ENCODE measurements at places on chromosomes 7 and 10. TPM values are rescaled to one million over a fixed set of nuclear protein-coding genes. Genes with fewer than 3 reads are reported as not detected.

DNA sequence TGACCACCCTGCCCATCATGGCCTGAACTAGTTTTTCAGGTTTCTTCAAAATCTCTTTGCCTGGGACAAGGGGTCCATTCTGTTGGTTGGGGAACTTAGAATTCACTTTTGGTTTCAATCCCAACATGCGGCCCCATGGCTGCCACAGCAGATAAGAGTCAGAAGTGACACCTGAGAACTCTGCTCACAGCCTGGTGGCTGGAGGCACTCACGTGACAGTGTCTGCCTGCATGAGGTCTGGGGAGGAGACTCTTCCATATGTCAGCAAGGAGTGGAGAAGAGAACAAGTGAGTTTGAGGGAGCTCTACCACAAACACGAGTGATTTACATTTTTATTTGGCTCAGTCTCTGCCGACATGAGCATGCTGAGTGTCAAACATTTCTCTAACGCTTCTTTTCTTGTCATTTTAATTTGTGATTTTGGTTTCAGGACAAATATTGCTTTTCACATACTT is 370.4 kb downstream of the TNS3 start:
- DNase-seq: no peak

DNA sequence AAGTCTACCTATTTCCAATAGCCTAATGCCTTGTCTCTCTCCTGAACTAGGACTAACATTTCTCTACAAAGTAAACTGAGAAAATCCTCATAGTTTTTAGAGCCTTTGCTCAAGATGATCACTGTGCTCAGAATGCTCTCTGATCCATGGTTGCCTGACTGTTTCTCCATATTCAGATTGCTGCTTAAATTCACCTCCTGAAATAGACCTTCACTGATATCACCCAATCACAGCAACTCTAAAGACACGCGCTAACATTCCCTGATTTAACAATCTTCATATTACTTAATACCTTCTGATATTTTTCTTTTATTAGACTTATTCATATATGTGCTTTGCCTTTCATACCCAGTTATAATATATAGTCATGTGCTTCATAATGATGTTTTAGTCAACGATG is 148.9 kb upstream of the SP4 start:
- DNase-seq: no peak

DNA sequence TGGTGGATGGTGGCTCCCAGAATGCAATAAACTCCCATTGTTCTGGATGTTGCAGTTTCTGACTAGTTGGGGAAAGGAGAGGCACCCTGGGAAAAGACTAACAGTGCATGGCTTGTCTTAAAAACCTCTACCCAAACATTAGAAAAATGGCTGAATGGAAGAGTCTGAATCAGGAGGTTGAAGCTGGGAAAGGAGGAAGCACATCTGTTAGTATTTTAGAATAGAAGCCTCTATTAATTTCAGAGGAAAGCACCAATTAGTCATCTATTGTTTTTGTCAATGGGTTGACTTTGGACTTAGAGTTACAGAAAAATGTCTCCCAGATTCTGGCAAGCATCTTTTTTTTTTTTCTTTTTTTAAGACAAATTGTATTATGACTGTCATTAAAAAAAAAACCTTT is 56.1 kb upstream of the ELMO1 start:
- DNase-seq: no peak

DNA sequence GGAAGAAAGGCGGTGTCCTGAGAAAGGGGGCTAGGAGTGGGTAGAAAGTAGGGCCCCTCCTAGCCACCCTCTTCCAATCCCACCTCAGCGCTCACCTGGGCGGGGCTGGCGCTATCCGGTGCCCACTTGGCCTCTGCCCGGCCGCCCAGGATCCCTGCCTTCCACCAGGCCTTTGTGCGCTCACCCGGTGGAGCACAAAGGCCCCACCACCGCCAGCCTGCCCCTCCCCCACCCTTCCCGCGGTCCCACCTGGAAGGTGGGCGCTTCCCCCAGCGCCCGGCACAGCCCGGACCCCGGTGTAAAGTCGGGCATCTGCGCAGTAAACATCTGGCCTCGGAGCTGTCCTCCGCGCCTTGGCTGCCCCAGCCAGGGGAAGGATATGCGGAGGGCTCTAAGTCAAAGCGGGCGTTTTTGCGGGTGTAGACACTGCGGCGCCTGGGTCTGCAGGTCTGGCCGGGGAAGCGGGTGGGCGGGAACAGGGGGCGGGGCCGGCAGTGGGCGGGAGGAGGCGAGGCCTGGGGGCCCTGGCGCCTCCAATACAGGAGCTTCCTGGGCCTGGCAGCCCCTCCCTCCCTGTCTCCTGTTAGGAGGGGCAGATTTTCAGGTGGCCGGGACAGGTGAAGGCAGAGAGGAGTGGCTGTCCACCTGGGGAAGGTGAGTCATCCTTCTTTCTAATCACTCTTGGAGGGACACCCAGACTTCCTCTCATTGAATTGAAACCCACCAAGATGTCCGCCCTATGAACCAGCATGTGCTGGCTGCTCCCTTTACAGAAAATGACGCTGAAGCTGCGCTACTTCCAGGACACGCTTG is 49.3 kb downstream of the PNLIPRP2 start:
- no peak for DNase-seq

Gene CYP2W1
- total RNA-seq: not detected

GRCh38 chr10:77486517-77486916 is 151.1 kb downstream of the KCNMA1 start:
- no peak for DNase-seq

Gene CALML3
- total RNA-seq: not detected

DNA sequence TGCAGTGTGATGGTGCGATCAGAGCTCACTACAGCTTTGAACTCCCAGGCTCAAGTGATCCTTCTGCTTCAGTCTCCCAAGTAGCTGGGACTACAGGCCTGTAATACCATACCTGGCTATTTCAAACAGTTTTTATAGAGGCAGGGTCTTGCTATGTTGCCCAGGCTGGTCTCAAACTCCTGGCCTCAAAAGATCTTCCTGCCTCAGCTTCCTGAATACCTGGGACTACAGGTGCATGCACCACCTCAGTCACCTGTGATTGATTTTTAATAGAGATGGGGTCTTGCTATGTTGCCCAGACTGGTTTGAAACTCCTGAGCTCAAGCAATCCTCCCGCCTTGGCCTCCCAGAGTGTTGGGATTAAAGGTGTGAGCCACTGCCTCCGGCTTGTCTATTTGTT is 26.4 kb upstream of the CCL24 start:
- DNase-seq: no peak

GRCh38 chr10:71595649-71596048 is 123.9 kb downstream of the C10orf105 start:
- DNase-seq: no peak

Gene CNTNAP2
- total RNA-seq: 0.05 TPM

Measured in SJCRH30 (cell line).